Astrocyte (in vitro differentiated cells and primary cell): ENCODE measurements at places on chromosomes 4 and X. TPM values are rescaled to one million over a fixed set of nuclear protein-coding genes. Genes with fewer than 3 reads are reported as not detected.

DNA sequence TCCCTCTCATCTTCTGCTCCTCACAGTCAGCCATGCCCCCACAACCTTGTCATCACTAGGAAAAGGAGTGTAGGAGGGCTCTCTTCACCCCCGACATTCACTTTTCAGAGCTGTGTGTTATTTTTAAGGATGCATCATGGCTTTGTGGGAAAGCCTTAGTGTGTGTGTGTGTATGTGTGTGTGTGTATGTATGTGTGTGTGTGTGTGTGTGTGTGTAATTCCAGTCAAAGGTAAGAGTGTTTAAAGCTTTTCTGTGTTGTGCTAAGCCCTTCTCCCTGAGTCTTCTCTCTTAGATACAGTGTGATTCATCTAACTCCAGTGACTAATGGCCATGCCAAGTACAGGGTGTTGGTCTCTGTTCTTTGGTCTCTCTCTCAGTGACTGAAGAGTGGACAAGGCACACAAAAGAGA is 76.6 kb downstream of the CHIC2 start:
- peak; percentile 78 for DNase-seq

REELD1 gene
- total RNA-seq, result not detected in 2 replicates

PRDM5 gene
- total RNA-seq, result 5.3 and 6.5 TPM in 2 replicates

GRCh38 chrX:4935846-4936245 is 1222.4 kb upstream of the PRKX start:
- no peak for DNase-seq

DNA sequence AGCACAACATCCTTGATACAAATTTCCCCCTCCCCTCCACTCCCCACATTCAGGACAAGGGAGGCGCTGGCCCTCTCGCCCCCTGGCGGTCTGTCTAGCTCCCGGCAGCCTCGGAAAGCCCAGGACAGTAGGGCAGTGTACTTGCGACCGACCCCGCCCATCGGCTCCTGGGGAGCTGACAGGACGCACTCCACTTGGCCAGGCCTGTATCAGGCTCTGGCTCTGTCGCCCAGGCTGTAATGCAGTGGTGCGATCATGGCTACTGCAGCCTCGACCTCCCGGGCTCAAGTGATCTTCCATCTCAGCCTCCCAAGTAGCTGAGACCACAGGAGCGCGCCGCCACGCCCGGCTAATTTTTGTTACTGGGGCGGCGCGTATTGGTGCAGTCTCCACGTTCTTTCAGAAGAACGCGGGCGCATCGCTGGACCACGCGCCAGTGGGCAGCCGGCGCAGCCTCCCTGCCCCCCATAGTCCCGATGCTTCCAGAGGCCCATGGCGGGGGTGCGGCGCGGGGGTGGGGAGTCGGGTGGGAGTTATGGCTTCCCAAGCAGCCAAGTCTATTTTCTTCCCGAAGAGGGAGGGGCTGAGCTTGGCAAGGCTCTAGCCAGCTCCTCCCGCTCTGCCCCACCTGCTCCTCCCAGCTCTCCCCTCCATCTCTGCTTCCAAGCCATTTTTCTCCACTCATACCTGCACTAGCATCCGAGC is 7.8 kb upstream of the AKAP14 start:
- DNase-seq, result peak; percentile 30

- DNase-seq, result peak; percentile 12
Observed at GRCh38 chr4:26252349-26253025, 68.3 kb upstream of the RBPJ start.

DOK7 gene
- not detected in 2 replicates for total RNA-seq

LPAR4 gene
- 4.8 and 7.0 TPM in 2 replicates for total RNA-seq

- DNase-seq, result peak; percentile 41
Observed at GRCh38 chrX:107826238-107827029, 768 bp downstream of the MID2 start.

DNA sequence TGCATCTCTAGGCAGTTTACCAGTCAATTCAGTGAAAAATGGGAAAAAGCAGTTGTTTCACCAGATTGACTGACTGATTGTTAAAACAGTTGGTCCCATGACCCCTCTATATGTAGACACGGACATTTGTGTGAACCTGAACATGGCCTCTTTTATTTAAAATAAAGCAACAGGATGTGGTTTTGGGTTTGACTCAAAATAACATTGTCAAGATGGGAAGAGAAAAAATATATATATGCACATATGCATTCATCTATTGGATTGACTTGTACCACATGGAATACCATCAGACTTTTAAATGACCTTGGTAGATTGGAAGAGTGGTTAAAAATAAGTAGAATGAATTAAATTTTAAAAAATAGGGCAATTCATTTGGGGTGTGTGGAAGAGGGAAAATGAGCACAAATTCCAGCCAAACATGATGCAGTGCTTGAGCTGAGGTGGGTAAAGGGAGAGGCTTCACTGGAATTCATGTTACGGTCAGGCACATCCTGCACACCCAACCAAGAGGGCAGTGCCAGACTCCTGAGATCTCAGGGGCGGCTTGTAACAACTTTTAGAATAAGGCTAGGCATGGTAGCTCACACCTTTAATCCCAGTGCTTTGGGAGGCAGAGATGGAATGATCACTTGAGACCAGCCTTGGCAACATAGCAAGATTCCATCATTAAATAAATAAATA is 560.7 kb upstream of the TENM3 start:
- no peak for DNase-seq

CXCL11 gene
- 5.8 and 7.6 TPM in 2 replicates for total RNA-seq

- DNase-seq, result peak; percentile 6
Observed at GRCh38 chr4:87947381-87948160, 27.9 kb upstream of the SPP1 start.

- no peak for DNase-seq
Observed at GRCh38 chrX:100635989-100636320, 651 bp downstream of the TSPAN6 start.

- DNase-seq, result no peak
Observed at GRCh38 chr4:63296773-63297172, 1112.5 kb downstream of the TECRL start.
